Ureter (tissue), 1 donor: ENCODE measurements at places on chromosomes 1 and 21.

GRCh38 chr1:228510803-228511413 lies 23.7 kb downstream of the RNF187 start:
- no peak for DNase-seq

DNA sequence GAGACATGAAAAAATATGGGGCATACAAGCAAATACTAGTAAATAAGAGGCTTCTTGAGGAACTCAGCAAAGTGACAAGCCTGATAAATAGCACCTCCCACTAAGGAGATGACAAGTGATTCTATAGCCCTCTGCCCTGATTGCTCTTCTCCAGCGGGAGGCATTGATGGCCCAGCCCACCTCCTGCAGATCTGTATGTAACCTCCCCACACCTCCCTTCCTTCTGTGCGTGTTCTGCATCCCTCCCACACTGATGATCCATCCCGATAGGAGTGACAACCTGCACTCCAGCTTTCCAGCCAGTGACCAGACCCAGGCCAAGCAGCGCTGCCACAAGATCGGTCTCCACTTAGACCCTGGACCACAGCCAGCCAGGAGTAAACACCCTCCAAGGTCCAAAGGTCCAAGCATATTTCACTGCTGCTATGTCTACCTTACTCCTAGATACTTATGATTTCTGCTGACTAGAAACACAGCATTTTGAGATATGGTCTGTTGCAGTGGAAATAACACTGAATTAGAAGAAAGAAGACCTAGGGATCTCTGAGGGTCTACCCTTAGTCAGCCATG lies 176.1 kb downstream of the BRINP2 start:
- no peak for DNase-seq

DNA sequence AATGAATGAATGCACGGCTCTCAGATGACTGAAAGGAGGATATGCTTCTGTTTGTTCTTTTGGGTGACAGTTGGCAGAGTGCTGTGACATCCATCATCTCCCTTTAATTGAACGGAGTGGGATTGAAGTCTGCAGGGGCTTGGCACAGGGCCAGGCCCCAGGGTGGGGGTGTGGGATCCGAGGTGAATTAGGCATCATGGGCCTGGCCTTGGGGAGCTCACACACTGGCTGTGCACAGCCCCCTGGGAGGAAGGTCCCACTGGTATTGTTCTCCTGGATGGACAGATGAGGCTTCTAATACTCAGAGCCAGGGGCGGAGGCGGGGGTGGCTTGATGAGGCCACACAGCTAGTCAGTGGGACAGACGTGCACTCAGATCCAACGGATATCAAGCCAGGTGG lies 19.3 kb downstream of the EPHB2 start:
- DNase-seq = no peak

GRCh38 chr1:230836793-230837192 lies 31.5 kb downstream of the C1orf198 start:
- DNase-seq = no peak

GRCh38 chr1:189084811-189085210 lies 1392.9 kb downstream of the BRINP3 start:
- DNase-seq = no peak

DNA sequence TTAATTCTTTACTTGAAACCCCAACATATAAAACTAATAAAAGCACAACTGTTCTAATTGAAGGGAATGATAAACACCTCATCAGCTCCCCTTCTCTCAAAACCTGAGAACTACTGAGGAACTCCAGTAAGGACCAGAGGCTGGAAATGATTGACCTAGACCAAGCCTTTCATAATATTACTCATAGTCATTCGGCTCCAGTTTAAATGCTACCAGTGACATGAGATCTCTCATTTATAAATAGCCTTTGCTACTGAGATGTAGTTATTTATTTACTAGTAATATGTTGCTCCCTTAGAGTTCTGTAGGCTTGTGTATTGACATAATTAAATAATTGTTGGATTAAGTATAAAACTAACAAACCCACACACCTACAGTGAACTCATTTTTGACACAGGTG lies 209.8 kb upstream of the PRMT6 start:
- DNase-seq = no peak

DNA sequence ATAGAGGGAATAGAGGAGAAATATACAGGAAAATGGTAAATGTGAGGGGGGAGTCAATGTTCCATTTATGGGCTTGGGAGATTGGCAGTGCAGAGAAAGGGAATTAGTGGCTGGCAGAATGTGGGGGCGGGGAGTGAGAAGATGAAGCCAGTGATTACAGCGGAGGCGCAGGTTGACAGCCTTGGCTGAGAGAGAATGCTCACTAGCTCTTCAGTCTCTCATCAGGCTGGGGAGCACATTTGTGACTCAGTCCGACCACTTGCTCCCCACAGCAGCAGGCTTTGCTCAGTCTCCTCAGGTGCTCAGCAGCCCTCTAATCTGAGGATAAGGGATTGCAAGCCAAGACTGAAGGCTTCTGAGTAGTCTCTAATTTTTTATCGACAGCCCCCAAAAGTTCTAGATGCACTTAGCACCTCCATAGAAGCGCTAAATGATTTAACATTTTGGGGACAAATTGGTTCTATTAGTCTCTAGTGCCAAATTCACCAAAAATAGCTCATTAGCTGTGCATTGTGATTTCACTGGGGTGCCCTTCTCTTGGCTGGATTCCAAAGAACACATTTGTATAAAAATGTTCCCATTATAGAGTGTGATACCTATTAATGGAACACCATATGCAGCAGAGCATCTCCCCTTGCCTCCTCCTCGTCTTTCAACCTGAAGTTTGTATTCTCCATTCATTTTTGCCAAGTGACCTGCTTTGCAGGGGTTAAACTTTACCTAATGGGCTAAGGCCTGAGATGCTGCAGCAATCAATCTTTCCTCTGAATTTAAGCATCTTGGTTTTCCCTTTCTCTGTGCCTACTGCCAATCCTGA lies 191.8 kb downstream of the ZNF326 start:
- DNase-seq = no peak

GRCh38 chr21:45556645-45557615 lies 14.7 kb upstream of the SLC19A1 start:
- no peak for DNase-seq

- DNase-seq = no peak
These were observed 108.9 kb downstream of the CAPN8 start for GRCh38 chr1:223556414-223557129.

GRCh38 chr1:2073382-2074230 lies 23.4 kb downstream of the PRKCZ start:
- DNase-seq = no peak

DNA sequence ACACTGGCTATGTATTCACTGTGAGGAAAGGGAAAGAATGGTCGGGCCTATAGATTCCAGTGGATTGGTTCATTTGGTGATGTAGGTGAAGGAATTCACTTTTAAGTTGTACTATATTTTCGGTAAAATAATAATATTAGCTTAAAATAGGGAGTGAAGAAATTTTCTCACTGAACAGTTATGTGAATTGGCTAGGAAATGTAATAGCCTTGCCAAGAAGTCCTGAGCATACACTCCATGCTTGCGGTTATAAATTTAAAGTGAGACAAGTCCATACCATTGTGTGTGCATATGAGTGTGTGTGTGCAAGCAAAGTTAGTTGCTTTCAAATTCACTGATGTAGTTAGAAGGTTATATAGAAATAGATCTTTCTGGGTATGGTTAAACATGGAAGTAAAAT lies 1651.0 kb downstream of the NCAM2 start:
- no peak for DNase-seq

- DNase-seq = no peak
These were observed 42.4 kb upstream of the PBX1 start for GRCh38 chr1:164516591-164516990.

DNA sequence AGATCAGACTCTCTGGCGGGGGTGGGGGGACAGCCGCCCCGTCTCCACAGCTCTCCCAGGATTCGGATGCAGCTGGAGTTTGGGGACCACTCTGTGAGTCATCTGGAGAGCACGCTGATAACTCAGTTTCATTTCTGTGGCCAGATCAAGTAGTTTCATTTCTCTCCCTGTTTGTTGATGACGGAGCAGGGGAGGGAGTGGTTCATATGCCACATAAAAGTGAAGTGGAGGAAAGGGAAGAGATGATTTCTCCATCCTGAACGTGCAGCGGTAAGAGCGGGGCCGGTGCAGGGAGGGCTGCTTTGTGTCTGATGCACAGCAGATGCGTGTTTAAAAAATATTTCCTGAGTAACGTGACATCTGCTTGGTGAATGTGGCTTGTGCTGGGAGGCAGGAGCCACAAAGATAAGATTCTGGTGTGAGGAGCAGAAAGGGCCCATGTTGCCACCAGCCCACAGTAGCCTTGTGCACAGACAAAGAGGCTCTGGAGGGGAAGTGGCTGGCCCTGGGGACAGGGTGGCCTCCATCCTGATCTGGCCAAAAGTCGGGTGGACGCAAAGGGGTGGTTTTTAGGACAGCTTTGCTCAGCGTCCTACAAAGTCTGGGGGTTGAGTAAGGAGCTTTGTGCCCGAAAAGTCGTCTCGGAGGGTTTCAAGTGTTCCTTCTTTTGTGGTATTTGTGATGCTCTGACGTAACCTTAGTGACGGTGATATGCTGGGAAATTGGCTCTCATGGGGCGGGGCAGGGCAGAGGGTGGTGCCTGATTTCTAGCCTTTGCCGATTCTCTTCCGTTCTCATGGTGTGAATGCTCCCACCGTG lies at the start of gene MX2:
TSS of gene MX2 (plus strand) at position 242 of the 819 bp plus-strand sequence. CDS start 14,880 bp downstream, outside the sequence.
- DNase-seq = peak; percentile 76

GRCh38 chr1:19770436-19771190 lies 29.1 kb downstream of the TMCO4 start:
- no peak for DNase-seq
